ENCODE measurements at places on chromosomes 12 and 14.

- DNase-seq = no peak
Observed at GRCh38 chr14:85579942-85580341, 50.0 kb downstream of the FLRT2 start.

DNA sequence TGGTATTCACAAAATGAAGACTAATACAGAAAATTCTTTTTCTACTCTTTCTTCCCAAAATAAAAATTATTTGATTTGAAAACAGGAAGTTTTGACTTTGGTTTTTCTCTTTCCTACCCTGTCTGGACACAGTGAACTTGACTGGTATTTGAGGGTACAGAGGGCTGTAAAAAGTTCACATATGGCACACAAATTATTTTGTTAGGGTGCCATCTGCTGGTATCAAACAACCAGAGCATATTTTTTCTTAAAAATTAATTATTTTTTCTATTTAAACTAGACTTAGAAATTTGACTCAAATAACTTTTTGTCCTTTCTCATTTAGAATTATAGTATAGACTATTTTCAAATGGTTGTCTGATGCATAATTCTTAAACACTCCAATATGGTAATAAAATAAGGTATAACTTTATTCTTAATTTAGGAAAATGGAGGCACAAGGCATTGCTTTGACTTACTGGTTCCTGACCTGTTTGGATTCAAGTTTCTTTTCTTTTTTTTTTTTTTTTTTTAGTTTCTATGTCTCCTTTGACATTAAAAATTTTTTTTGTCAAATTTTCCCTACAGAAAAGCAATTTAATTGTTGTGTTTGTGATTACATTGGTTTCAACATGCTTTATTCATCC is 390.6 kb downstream of the PRKD1 start:
- DNase-seq = no peak

DNA sequence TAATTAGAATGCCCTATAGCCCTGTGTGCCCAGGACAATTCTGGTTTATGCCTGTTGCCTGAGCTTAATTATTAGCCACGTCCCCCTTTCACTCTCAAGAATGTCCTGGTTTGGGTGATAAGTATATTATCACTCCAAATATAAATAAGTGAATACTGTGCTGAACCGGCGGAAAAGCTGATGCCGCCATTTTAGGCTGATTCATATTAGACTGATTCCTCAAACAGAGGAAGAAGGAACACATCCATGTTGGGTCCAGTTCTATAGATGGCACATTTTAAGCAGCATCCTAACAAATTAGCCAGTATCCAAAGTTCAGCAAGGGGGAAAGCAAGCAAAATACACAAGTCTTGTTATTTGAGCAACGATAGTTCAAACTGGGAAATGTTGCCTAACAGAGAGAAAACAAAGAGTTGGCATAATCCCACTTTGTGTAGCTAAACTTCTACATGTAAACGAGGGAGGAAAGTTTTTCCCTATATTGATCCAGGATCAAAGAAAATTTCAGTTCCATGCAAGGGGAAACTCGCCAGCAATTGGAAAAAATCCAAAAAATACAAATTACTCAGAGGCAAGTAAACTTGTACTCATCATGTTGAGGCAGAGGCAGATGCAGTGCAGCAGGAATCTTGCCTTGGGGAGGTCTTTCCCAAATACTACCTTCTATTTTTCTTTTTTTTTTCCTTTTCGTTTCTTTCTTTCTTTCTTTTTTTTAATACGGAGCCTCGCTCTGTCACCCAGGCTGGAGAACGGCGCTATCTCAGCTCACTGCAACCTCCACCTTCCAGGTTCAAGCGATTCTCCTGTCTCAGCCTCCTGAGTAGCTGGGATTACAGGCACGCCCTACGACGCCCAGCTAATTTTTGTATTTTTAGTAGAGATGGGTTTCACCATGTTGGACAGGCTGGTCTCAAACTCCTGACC is 96.2 kb downstream of the ITPR2 start:
- DNase-seq = no peak

DNA sequence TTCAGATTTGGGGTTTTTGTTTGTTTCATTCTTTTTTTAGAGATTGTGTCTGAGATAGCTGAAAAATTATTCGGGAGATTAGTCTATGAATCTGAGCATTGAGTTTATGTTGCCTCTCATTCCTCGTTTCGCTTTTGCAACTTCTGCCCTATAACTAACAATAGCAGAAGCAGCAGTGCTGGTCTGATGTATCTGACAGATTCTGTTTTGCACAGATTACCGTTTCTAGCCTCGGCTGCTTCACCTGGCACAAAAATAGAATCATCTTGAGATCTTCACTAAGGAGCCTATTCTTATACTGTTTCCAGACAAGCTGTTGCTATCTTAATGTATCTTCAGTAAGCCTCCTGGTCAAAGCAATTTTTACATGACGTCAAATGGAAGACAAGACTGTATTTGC is 29.2 kb downstream of the KCNJ8 start:
- no peak for DNase-seq

GRCh38 chr14:50058113-50058512 is 58.3 kb downstream of the VCPKMT start:
- no peak for DNase-seq

- DNase-seq = no peak
Observed at GRCh38 chr12:6382371-6382770, 1.6 kb upstream of the LTBR start.

GRCh38 chr12:49190974-49191373 is 2.1 kb upstream of the TUBA1A start:
- DNase-seq = no peak

- no peak for DNase-seq
Observed at GRCh38 chr12:3772380-3772779, 19.5 kb upstream of the CRACR2A start.

DNA sequence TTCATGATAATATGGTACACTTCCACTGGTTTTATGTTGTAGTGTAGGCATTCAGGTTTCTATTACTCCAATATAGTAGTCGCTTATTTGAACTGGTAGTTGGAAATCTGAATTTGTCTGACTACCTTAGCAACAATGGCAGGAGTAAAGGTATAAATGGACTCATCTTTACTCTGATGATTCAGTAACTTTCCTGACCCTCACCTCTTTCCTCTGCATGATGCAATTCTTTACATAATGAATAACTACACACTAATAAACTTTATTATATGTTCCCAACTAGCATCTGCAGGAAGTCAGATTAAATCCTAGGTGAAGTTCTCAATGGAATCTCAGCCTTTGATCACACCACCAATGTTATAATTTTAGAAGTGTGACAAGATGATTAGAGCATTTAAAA is 70.5 kb upstream of the ATP2B1 start:
- DNase-seq = no peak

Data from activated CD4-positive, alpha-beta T cell treated with anti-CD3 and anti-CD28 coated beads, Interleukin-2, amount 50 U/mL, for 16 hours (primary cell).